ENCODE measurements at places on chromosomes 3 and 15.

GRCh38 chr3:180306691-180307090 is 270.0 kb upstream of the PEX5L start:
- no peak for DNase-seq

- no peak for DNase-seq
These were observed 14.1 kb upstream of the CXCR6 start for GRCh38 chr3:45929042-45929679.

DNA sequence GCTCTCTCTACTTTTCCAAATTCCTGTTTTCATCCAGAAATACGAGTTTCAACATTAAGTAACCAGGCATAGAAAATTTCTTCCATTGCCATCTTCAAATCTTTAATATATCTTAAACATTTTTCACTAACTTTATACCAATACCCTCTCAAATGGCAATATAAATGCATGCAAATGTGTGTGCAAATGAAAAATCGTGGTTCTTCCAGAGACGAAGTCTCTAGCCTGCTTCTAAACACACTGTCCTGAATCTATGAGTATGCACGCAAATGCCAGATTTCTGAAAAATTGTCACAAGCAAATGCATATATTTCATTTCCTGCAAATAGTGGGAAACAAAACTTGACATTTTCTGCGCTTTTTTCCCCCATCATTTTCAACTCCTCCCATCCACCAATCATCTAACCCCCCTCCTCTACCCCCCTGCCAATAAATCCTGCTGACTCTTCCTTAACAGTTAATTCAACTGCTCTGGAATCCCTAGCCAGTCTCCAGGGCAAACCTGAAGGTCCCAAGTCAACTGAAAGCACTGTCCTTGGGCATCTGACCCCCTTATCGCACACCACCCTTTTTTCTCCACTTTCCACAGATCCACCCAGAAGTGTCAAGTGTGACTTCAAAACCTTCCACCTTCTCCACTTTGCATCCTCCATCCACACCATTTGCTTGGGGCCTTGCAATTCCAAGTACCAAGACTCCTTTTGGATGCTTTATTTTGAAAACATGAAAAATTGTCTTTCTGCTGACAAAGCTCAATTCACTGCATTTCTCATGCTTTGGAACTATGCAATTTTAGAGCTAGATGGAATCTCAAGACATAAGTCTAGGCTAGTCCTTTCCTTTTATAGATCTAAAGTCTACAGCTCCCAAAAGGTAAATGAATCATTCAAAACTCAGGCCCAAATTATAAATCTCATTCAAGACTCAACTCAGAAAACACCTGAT is 144.7 kb downstream of the OSBPL10 start:
- DNase-seq, result no peak

DNA sequence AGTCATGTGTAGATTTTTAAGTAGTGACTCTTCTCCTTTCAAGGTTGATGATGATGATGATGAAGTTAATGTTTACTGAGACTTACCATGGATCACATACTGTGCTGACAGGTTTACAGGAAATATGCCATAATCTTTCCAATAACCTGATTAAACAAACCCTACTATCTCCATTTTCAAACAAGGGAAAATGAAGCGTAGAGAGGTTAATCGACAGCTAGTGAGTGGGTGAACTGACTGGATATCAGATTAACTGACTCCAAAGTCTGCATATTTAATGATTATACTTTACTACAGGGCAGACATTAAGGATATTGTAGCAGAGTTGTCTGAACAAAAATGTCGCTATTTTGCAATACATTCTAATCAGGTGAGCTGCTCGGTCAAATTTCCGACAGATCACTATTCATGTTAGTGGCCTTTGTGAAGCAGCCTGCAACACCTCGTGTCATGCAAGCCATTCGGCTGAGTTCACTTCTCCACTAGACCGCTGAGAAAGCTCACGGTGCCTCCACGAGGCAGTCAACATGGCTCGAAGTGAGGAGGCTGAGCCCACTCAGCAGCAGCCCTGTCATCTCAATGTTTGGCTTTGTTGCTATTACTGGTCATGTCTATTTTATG is 264.2 kb downstream of the NFKBIZ start:
- DNase-seq, result no peak

DNA sequence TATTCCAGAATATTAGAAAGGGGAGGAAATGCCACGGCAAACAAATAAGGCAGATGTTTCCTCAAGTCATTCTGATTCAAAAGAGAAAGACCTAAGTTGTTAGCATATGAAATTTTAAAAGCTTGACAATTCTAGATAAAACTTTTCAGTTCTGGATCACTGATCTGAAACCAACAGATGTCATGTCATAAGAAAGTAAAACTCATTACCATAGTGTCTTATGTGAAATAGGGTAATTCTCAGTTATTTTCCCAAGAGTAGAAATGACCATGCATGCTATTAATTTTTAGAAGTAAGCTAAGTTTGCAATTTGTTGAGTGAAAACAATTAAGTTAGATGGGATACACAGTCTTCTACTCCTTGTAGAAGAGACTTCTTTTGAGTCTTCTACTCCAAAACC is 630.3 kb downstream of the NAALADL2 start:
- DNase-seq, result no peak

DNA sequence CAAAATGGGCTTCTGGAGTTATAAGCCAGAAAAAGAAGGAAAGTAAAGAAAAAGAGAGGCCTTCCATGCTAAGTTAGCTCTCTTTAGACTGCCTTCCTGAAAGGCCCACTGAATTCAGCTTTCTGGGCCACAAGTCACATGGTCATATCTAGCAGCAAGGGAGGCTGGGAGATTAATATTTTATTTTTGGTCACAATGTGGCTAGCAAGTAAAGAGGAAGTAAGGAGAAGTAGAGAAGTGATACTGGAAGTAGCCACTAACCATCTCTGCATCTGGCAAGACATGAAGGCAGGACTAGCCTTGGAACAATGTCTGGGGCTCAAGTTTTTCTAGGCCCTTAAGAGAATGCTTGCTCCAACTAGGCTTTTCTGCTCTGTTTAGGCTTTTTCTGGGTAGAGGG is 81.8 kb upstream of the UBE2E1 start:
- no peak for DNase-seq

DNA sequence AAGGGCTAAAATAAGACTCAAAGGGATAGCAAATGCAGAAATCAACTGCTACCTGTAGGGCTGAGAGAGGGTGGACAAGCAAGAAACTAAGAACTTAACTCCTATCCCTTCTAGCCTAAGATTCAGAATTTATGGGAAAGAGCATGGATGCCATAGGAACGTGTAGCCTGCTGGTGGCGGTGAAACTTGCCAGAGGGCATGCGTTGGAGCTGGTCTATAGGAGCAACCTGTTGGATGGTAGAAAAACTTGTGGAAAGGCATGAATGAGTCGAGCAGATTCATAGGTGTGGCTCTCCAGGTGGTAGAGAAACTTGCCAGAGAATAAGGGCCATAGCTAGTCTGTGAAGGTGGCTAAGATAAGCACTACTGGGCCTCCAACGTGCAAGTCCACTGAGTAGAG is 137.2 kb downstream of the DOCK3 start:
- DNase-seq, result no peak

DNA sequence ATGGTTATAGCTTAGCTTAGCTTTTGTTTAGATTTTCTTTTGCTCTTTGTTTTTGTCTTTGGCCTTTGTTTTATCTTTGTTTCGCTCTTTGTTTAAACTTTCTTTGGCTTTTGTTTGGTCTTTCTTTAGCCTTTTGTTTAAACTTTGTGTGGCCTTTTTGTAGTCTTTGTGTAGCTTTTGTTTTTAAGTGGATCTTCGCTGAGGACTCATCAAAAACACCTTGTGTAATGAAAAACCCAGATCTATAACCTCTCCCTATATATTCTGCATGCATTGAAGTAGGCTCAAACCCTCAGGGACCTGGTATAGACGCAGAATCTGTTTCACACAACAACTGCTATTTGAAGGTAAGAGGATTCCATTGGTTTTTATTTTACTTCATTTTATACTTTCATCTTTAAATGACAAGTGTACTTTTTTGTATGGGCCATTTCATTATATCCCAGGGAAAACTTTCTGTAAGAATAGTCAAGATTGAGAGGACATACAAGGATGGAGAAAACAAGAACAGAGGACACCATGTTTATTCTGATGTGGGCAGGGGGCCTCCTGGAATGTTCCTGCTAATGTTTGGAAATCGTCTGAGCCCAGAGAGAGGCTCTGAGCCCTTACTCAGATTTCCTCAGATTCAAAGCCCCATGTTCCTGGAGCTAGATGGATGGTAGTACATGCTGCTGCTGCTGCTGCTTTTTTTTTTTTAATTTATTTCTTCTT is at the start of gene MOBP:
Gene MOBP, plus strand, starts transcription at position 287 of the 714 bp plus-strand sequence. CDS start 34,390 bp downstream, outside the sequence.
- DNase-seq, result no peak

DNA sequence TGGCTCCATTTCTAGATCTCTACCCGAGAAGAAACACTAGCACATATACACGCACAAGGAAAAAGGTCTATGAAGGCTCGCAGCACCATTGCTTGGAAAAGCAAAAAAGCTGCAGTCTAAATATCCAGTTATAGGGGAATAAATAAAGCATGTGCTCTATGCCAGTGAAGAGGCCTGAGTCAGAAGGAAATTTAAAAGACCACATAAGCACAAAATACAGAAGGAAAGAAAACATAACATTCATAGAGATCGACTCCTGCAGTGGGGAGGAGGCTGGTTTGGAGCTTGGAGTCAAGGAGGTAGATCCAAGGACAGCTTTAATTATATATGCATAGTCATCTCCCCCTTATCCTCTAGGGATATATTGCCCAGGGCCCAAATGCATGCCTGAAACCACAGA is 114.4 kb downstream of the PDZRN3 start:
- no peak for DNase-seq

DNA sequence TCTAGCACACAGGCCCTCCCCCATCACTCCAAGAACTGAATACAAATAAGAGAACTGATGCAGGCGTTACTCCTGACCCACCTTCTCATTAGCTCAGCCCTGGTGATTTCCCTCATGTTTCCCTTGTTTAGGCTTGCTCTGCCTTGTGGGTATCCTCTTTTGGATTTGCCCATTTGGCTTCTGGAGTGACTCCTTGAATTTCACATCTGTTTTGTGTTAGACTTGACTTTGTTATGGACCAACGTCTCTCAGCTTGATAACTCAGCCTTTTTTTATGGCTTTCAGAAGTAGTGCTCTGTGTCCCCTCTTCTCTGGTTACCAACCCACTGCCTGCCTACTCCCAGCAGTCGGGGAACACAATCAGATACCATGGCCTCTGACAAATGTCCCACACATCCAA is 11.3 kb upstream of the TMOD3 start:
- DNase-seq, result no peak

DNA sequence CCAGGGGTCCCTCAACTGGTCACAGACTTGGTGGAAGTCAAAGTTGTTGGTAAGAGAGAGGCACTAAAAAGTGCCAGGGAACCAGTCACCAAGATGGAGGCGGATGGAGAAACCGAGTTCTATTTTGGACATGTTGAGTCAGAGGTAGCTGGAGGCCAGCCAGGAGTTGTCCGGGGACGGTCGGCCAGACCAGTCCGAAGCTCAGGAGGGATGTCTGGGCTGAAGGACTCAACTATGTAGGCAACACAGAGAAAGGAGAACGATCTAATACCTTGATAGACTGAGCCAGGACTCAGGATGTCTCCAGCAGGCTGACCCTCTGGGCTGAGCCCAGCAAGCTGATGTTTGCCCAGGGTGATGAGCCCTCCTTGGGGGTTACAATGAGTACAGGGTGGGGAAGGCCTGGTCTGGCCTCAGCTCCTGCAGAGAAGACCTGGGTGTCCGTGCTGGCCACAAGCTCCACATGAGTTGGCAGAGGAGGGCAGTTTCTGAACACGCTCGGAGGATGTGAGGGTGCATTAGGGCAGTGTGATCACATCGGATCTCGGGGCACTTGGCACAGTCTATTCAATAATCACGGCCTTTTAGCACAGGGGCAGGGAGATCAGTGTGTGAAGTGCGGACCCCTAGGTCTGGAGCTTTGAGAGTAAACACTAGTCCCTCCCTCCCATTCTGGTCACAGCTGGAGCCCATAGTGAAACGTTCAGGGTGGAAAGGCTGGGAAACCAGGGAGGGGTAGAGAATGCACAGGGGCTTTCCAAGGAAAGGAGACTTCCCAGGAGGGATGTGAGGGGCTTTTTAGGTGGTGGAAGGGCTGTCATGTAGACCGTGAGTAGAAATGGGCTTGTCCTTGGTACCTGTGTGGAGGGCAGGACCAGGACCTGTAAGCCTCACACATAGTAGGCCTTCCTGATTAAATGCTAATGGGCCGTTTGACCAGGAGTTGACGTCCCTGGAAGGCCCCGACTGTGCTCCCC is 111.9 kb downstream of the ETFA start:
- no peak for DNase-seq

DNA sequence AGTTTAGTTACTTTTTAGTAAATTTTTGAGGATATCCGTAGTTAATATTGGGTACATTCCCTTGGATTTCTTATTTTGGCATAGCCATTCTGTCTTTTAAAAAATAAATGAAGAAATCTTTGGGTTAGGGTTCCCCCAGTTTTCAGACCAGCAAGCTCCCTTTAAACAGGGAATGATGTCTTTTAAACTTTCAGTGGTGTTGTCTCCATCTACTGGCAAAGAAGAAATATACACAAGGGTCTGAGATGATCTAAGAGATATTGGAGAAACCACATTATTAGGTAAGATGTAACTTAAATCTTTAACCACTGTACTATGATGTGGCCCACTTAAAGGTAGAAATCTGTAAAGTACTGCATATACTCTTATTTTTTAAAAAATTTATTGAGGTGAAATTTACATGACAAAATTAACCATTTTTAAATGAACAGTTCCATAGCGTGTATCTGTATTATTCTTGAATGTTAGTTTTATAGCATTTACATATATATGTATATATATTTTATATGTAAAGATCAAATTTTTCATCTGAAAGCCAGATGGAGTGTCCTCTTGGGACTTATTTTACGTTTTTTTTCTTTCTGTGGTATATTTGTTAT is 35.1 kb upstream of the EIF3J start:
- no peak for DNase-seq

- no peak for DNase-seq
These were observed 577.7 kb downstream of the FOXP1 start for GRCh38 chr3:71005702-71006321.

DNA sequence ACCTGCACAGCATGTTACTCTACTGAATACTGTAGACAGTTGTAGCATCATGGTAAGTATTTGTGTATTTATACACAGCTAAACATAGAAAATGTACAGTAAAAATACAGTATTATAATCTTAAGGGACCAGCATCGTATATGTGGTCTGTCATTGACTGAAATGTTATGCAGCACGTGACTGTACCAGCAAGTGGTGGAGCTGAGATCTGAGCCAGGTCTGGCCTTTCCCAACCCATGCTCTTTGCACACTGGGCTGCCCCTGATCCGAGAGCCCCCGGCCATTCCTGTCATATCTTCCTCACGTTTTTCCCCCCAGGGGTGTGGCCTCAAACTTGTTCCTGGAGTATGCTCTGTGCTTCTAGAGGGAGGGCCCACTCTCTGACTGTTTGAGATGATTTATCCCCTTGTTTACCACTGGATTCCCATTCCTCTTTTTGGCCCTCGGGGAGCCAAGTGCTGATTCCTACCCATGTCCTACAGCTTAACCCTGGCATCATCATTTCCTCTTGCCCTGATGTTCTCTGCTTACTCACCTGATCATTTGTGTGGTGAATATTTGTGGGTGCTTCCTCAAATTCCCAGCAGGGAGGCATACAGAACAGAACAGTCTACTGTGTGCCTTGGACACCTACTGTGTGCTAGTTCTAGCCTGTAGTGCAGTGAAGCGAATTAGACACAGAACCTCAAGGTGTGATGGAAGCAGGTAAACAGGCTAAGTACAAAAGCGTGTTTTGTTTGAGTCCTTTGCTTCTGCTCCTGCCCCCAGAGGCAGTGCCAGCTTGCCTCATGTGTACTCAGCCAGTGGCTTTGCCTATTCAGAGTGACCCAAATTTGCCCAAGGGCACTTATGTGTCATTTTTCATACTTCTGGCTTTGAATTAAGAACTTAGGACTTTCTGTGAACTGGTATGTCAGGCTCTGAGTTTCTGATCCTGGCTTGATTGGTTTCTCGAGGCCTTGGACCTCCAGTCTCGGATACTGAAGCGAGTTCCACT is 21.0 kb downstream of the CSRNP1 start:
- no peak for DNase-seq

Measured in NCI-H1092 treated with DMSO at 0.1 percent for 48 hours (cell line).